Dermis microvascular lymphatic vessel endothelial cell (primary cell): ENCODE measurements at places on chromosomes 4 and X. TPM values are rescaled to one million over a fixed set of nuclear protein-coding genes. Genes with fewer than 3 reads are reported as not detected.

CENPE gene
- total RNA-seq, result 7.0 and 13.5 TPM in 2 replicates

TMEM156 gene
- total RNA-seq, result 0.25 and 0.39 TPM in 2 replicates

TNIP2 gene
- 71.6 and 91.3 TPM in 2 replicates for total RNA-seq

CXCL1 gene
- 5.6 and 18.0 TPM in 2 replicates for total RNA-seq

FAM47C gene
- not detected in 2 replicates for total RNA-seq

IDH3G gene
- 35.9 and 49.6 TPM in 2 replicates for total RNA-seq

MAGEA11 gene
- not detected in 2 replicates for total RNA-seq

SASH3 gene
- total RNA-seq, result not detected in 2 replicates

CFAP99 gene
- total RNA-seq, result not detected in 2 replicates

SLC49A3 gene
- 4.4 and 9.7 TPM in 2 replicates for total RNA-seq

TMEM187 gene
- total RNA-seq, result 2.7 and 6.6 TPM in 2 replicates

DOCK11 gene
- 0.25 and 0.26 TPM in 2 replicates for total RNA-seq

EMCN gene
- 44.3 and 54.9 TPM in 2 replicates for total RNA-seq

KLHL13 gene
- total RNA-seq, result 0.38 and 0.51 TPM in 2 replicates

MPP1 gene
- 23.6 and 28.1 TPM in 2 replicates for total RNA-seq

PFKFB1 gene
- 0.13 TPM in 2 replicates for total RNA-seq
